ENCODE measurements at places on chromosomes 1 and 21.

DNA sequence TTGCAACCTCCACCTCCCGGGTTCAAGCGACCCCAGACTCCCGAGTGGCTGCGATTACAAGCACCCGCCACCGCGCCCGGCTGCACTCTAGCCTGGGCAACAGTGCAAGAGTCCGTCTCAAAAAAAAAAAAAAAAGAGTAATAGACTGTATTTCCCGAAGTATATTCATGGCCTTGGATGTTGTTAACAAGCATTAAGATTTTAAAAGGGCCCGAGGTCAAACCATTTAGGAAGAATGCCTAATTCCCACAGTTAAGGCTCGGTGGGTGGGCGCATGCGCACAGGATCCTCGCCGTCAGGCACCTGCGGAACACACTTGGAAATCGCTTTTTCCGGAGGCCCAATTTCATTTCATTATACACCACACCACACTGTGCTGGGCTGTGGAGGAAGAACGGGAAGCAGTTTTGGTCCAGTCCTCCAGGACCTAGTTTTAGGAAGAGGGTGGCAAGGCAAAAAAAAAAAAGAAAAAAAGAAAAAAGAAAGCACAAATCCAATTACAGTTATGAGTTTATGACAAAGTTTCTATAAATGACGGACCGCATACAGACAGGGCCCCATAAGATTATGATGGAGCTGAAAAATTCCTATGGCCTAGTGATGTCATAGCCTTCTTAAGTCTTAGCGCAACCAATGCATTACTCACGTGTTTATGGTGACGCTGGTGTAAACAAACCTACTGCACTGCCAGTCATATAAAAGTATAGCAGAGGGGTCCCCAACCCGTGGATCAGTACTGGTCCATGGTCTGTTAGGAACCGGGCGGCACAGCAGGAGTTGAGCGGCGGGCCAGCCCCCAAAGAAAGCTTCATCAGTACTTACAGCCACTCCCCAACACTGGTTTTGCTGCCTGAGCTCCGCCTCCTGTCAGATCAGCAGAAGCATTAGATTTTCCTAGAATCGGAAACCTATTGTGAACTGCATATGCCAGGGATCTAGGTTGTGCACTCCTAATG, 38.2 kb downstream of the H3-3A start:
- no peak for DNase-seq

- DNase-seq, result no peak
Observed at GRCh38 chr1:215584389-215584788, 17.3 kb downstream of the KCTD3 start.

- DNase-seq, result no peak
Observed at GRCh38 chr1:234286206-234286605, 87.0 kb upstream of the COA6 start.

DNA sequence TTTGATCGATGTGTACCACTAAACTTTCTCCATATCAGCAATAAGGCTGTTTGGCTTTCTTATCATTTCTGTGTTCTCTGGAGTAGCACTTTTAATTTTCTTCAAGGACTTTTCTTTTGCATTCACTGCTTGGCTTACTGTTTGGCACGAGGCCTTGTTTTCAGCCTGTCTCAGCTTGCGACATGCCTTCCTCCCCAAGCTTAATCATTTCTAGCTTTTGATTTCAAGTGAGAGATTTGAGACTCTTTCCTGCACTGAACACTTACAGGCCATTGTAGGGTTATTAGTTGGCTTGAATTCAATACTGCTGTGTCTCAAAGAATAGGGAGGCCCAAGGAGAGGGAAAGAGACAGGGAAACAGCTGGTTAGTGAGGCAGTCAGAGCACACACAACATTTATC, 120.6 kb upstream of the KCND3 start:
- no peak for DNase-seq

- no peak for DNase-seq
Observed at GRCh38 chr1:224180783-224181452, 2.1 kb upstream of the DEGS1 start.

- DNase-seq, result no peak
Observed at GRCh38 chr1:164703463-164703862, 144.5 kb downstream of the PBX1 start.

DNA sequence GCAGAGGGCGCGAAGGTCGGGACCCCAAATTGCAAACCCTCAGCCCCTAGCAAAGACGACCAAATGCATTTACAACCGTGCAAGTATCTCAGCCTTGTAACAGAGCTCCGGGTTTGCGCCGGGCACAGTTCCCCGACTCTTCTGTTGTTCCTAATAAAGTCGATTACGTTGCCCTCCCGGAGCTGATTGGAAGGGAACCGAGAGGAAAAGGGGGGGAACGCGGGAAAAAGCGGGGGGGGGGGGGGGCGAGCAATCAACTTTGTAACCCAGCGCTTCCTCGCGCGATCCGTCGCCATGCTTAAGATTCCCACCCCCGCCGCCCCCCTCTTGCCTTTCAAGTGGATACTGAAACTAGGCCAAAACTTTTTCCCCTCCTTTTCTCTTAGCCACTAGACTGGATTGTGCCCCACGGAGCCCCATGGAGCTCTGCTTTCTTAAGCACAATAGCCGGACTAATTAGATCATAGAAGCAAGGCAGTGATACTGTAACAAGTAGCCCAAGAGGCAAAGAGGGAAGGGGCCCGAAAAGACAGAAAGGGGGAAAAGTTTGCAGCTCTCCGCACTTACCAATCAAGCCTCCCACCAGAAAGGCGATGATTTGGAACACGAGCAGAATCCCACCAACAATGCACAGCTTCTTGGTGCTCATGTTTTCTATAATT, 565 bp downstream of the WLS start:
- DNase-seq, result no peak

DNA sequence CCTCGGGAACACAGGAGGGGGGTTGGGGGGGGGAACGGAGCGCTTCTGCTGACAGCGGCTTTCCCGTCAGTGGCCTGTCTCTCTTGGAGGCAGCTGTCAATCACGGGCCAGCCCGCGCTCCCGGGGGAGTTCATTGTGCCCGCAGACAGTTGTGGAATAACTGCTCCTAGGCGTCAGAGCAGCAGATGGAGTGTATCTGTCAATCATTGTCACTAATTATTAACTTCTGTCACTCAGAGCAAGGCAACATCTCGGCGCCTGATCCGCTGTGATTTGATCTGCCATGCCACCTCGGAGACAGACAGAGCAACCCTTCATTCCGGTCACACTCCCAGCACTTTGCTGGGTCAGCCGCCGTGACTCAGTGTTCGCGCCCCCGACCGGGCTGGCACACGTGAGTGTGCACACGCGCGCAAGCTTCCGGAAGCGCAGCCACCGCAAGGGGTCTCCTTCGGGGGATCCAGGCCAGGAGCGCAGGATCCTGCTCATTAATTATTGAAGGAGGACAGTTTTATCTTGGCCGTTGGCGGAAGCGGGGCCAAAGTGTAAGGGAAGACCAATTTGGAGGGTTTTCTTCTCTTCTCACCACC, 75.8 kb downstream of the RRAGC start:
- no peak for DNase-seq

Data from activated gamma-delta T cell treated with Interleukin-2 at 50 U/mL for 16 hours (primary cell).